ENCODE measurements at places on chromosomes 1 and 21.
A peak's percentile ranks its signal among the peaks of the same experiment; 100 is the strongest.

DNA sequence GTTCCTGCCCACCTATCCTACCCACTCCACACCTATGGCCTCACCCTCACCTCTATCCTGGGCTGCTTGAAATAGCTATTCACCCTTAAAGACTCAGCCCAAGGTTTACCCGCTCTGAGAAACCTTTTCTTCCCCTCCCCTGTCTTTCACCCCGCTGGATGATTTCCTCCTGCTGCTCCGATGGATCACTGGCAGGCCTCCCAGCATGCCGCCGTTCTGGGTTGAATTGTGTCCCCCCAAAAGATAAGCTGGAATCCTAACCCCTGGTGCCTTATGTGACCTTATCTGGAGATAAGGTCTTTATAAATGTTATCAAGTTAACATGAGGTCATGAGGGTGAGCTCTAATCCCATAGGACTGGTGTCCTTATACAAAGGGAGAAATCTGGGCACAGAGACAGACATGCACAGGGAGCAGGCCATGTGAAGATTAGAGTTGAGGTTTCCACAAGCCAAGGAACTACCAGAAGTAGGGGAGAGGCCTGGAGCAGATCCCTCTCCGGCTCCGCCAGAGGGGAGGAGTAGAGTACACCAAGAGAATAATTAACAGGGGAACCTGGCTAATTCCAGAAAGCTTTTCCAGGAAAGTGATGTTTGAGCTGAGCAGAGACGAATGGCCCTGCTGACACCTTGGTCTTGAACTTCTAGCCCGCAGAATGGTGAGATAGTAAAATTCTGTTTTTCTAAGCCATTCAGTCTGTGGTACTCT lies 110.0 kb upstream of the SERBP1 start:
- DNase-seq = no peak

GRCh38 chr1:153652805-153653500 lies 5.5 kb upstream of the SNAPIN start:
- DNase-seq = no peak

DNA sequence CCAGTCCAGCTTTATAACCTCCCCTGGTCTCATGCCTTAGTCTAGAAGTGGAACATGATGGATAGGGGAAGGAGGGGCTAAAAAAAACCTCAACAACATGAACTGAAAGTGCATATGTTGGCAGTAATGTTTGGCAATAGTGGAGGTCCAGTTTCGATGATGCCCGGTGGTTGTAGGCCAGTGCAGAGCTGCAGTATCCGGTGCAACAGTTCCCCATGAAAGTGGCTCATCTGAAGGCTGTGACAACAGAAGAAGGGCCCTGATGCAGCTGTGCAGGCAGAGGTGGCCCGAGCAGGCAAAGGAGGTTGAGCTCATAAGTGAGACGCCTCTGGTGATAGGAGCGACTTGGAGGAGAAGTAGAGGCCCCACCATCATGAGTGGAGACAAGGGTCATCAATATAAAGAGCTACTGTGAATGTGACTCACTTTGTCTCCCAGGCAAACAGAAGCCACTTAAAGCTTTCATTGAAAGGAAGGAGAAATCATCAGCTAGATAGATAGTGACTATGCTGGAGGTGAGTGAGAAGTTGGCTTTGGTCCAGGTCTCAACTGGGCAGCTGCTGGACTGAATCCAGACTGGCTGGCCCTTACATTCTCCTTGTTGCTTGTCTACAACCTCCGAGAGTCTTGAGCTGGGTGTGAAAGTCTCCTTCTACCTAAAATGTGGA lies 10.2 kb upstream of the CREG1 start:
- peak; percentile 39 for DNase-seq

DNA sequence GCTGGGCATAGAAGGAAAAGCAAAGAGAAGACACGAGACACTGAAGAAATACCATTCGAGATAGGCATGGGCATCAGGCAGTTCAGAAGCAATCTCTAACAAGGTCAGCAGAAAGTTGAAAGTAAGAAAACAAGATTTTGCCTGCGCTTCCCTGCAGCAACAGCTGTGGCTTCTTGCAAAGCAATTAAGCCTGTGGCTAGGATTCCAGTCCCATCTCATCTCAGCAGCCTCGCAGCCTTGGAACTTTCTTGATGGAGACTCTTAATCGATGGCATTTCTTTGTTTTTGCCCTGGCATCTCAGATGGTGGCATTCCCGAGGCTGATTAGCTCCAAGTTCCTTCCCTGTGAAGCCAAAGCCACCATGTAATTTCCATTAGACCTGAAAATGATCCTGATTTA lies 64.6 kb upstream of the SPAG17 start:
- no peak for DNase-seq

GRCh38 chr1:31805318-31805717 lies 10.5 kb downstream of the SPOCD1 start:
- DNase-seq = no peak

DNA sequence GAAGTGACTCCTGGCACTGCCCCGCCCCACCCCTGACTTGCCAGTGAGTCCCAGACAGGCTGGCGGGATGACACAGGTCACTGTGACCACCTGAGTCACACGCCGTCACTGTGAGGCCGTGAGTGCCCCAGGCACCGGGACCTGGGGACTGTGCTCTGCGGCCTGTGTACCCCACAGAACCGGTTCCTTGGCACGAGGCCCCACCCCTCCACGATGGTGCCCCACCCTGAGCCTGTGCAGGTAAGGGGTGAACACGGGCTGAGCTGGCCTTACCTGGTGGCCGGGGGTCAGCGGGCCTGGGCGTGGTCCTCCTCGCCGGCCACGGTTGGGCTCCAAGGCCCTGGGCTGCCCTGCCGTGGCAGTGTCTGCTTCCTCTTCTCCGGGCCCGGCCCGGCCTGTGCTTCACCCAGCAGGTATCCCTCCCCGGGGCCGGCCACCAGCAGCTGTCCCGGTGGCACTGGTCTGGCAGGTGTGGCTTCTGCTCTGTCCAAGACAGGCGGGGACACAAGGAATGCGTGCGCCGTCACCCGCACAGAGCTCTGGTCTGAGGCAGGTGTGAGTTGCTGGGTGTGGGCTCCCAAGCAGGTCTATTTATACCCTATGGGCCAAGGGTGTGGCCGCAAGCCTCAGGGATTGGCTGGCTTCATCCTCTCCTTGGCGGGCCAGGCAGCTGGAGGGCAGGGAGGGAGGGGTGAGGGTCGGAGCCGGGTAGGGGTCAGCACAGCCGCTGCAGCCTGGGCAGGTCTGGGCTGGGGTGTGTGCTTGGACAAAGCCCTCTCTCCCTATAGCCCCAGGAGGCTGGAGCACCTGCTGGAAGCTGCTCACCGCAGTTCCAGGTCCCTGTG lies at the start of gene RNF223:
TSS of gene RNF223 (minus strand) at position 564 of the 845 bp plus-strand sequence. CDS start 1,740 bp downstream, outside the sequence.
- peak; percentile 48 for DNase-seq

DNA sequence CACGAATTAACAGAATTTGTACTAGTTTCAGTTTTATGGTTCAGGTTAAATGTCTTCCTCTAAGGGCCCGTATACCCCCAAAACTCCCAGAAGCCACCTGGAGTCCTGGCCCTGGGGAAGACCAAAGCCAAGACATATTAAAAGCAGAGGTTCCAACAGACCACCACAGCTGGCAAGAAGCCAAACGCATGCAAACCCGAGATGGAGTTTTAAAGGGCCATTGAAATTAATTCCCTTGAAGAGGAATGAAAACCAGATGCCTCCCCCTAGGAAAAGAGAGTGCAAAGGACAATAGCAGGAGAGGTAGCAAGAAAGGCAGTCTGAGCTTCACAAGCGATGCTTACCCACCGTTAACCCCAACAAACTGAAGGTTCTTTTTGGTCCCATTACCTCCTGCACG lies 48.1 kb downstream of the KANK4 start:
- no peak for DNase-seq

DNA sequence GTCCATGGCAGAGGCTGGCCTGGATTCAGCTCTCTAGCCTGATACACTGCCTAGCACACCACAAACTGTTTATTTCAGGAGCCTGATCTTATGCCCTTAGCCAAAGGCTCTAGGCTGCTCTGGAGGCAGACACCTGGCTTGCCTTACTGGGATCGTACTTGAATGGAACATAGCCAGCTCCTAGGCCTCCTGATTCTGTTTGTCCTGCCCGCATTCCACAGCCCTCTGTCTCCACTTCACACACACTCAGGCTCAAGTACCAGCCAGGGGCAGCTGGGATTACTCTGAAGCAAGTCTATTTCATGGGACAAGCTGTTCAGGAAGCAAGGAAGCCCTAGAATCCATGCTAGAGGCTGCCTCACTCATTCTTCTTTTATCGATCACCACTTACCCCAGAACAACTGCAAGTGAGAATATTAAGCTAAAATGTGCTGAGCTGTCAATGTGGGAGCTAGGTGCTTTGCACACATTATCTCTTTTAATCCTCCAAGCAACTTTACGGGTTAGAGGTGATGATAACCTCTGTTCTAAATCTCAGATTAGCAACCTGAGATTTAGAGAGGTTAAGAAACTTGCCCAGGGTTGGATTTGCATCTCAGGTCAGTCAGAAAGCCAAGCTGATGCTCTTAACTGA lies 31.1 kb upstream of the CYP4B1 start:
- no peak for DNase-seq

DNA sequence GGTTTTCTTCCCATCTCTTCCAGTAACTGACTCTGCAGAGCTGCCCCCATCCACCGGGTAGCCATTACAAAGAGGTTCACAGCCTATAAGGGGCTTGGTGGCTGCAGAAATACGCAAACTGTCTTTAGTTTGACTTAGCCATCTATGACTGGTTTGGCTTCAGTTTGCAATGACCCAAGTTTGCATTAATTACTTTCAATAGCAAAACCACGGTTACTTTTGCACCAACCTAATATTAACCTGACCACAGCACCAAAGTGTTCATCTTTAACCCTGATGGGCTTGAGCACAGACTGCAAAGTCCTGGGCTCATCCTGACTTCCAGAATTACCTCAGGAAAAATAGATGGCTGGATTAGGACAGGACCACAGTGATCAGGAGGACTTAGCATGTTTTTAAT lies 2.2 kb upstream of the HAO2 start:
- DNase-seq = no peak

DNA sequence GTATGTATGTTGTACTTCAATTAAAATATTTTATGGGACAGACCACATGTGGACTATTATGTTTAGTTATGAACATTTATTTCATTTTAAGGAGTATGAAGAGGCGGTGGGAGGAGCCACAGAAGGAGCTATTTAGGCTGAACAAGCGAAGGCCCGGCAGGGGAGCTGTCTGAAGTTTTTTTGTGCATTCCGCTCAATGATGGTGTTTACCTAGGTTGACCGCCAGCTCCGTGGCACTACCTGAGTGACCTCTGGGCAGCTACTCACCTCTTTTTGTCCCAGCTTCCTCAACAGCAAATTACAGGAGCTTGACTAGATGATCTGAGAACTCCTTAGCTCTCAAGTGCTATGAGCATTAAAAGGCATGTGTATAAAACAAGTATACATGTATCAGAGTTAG lies 32.7 kb upstream of the C1orf198 start:
- DNase-seq = no peak

GRCh38 chr21:45208627-45208951 lies 79.1 kb downstream of the POFUT2 start:
- DNase-seq = no peak

Measured in heart left ventricle (tissue), 16 donors.